ENCODE measurements at places on chromosomes 5 and 9.

DNA sequence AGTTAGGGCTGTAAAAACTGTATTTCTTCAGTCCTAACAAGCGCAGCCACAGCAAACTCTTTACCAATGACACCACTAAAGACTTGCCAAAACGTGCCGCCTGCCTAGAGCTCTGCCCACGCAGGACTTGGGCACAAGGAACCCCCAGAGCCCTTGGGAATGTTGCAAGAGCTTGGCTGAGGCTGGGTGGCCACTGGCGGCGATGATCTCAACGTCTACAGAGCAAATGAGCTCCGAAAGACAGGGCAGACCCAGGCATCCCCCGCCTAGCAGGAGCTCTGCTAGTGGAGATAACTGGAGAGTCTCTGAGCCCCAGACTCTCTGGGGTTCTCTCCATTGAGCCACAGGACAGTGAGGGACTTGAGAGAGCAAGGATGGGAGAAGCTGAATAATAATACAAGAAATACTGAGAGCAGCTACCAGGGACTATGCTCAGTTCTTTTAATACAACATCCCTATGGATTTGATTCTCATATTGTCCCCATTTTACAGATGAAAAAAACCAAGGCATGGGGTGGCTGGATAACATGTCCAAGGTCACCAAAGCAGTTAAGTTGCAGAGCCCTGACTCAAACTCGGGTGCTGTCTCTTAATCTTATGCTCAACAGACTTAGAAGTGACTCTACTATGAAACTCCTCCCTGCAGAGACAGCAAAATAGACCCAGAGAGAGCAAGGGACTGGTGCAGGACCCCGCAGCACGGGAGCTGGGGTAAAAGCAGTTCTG lies 32.5 kb downstream of the SHB start:
- DNase-seq = no peak
- no peak overlapping the region for H3K27ac ChIP-seq
- H3K4me3 ChIP-seq = no peak overlapping the region

DNA sequence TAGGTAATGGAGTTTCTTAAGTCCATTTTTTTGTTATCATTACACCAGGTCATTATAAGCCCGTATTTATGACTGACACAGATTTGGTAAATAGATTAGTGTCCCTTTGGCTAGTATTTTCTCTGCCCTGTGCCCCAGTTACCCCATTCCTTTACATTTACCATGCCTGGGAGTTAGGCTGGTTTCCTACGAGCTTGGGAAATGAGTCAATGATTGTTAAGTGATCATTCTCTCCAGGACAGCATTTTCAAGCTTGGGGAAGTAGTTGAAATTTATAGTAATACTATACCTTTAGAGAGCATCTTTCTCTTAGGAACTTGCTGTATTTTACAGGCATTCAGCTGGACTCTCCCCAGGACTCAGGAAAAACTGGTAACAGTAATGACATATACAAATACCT lies 573.1 kb downstream of the TLE4 start:
- no peaks in the 10 kb centered on the region for H3K27me3 ChIP-seq
- peaks cover under 1% of the 10 kb centered on the region for H3K36me3 ChIP-seq
- H3K4me1 ChIP-seq = peaks cover 6% of the 10 kb centered on the region
- H3K27ac ChIP-seq = no peak overlapping the region

- no peak overlapping the region for H3K4me3 ChIP-seq
- no peak for DNase-seq
- no peak overlapping the region for H3K27ac ChIP-seq
- peaks cover 8% of the 10 kb centered on the region for H3K4me1 ChIP-seq
- peaks cover 11% of the 10 kb centered on the region for H3K36me3 ChIP-seq
Observed at GRCh38 chr9:121353241-121354061, 16.6 kb downstream of the STOM start.

- no peak overlapping the region for H3K4me3 ChIP-seq
- peaks cover 1% of the 10 kb centered on the region for H3K27me3 ChIP-seq
- no peak overlapping the region for H3K27ac ChIP-seq
- DNase-seq = no peak
- no peaks in the 10 kb centered on the region for H3K4me1 ChIP-seq
Observed at GRCh38 chr5:155104441-155104840, 90.9 kb downstream of the KIF4B start.

GRCh38 chr5:73853091-73853490 lies 227.1 kb downstream of the ARHGEF28 start:
- no peak overlapping the region for H3K4me3 ChIP-seq
- no peak overlapping the region for H3K27ac ChIP-seq
- H3K36me3 ChIP-seq = no peaks in the 10 kb centered on the region

DNA sequence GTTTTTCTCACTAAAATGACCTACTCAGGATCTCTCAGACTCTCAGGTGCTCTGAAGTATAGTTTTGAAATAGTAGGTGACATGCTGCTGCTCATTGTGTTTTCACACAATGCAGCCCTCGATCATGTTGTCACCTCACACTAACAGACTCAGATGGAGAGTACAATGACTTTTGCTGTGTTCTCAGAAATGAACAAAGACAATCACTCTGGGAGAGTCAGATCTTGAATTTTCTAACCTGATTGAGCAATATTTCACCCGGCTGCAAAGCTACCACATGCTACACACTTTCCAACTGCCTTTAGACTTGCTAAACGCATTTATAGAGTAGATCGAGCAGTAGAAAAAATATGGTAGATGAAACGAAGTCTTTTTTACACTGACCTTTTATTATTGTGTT lies 113.4 kb downstream of the ST8SIA4 start:
- no peak overlapping the region for H3K4me3 ChIP-seq
- no peak for DNase-seq
- no peaks in the 10 kb centered on the region for H3K27me3 ChIP-seq
- no peak overlapping the region for H3K27ac ChIP-seq

DNA sequence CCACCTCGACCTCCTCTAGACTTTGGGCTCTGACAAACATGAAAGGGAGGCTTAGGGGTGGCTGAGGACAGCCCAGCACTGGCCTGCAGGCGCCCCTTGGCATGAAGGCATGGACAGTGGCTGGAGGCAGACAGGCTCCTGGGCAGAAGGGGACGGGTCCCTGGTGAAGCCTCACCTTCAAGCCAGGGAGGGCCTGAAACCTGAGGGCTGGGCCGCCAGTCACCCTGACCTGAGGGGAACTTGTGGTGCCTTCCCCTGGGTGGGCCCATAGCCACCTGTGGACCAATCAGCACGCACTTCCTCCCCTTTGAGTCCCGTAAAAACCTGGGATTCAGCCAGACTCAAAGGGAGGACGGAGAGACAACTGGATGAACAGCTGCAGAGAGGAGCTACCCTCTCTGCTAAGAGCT lies 90.4 kb upstream of the PUM3 start:
- no peak overlapping the region for H3K27ac ChIP-seq
- H3K4me1 ChIP-seq = no peaks in the 10 kb centered on the region
- DNase-seq = no peak

DNA sequence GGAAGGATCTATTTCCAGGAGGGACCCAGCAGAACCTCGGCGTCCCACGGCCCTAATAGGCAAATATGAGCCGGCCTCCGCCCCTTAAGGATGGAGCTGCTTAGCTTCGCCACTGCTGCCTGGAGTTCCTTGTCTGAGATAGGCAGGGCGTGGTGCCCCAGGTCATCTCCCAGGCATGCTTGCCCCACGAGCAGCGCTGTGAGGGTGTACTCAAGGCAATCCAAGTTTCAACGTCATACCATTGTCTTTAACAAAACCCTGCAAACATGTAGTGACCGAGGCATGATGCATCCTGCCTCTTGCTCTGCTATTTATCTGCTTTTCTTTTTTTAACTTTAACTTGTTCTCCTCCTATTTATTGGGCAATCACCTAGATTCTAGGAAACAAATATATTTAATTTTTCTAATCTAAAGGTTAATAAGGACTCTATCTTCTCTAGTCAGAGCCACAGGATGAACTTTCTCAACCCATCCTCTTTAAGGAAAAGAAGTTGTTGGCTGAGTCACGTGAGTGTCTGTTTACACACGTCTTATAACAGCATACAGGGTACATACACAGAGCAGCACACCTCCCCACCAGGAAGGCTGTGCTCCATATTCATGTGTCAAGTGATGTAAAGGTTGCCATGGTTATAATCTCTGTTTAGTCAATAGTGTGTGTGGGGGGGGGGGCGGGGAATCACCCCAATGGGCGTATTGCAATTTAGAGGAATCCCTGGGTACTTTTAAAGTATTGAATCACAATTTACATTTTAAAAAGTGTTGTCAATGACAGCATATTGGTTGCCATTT lies 27.3 kb upstream of the ZSWIM6 start:
- peaks cover 25% of the 10 kb centered on the region for H3K27me3 ChIP-seq
- no peak overlapping the region for H3K4me3 ChIP-seq
- H3K36me3 ChIP-seq = no peaks in the 10 kb centered on the region
- no peak for DNase-seq
- H3K27ac ChIP-seq = no peak overlapping the region

DNA sequence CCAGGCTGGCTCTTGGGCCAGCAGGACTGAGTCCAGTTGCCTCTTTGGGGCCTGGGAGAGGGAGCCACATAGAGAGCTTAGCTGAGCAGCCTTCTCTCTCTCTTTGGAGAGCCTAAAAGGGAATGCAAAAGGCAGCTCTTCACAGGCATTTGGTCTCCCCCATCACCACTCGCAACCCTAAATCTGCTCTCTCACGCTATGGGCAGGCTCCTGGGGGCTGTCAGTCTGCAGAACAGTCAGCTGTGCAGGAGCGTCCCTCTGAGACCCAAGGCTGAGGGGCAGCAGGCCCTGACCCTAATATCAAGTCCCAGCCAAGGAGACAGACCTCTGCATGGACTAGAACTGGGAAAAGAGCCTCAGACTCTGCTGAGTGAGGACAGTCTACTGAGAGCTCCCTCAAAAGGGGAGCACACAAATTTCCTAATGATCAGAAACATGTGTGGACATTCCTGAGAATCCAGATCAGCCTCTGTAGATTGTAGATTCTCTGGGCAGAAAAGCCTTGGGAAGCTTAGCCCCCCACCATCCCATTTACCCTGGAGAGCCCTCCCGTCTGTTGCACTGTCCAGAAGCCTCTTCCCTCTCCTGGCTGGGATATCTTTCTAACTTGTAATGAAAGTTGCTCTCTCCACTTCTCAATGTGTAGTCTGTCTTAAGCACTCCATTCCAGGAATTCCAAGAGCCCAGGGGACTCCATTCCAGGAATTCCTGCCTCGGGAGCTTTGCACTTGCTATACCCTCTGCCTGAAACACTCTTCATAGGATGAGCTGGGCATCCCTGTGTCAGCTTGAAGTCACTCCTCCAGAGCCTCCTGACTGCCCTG lies 79.4 kb downstream of the FAM114A2 start:
- no peak for DNase-seq
- H3K27ac ChIP-seq = no peak overlapping the region
- no peaks in the 10 kb centered on the region for H3K36me3 ChIP-seq
- H3K4me3 ChIP-seq = no peak overlapping the region
